ENCODE measurements at places on chromosomes 2 and 18.

DNA sequence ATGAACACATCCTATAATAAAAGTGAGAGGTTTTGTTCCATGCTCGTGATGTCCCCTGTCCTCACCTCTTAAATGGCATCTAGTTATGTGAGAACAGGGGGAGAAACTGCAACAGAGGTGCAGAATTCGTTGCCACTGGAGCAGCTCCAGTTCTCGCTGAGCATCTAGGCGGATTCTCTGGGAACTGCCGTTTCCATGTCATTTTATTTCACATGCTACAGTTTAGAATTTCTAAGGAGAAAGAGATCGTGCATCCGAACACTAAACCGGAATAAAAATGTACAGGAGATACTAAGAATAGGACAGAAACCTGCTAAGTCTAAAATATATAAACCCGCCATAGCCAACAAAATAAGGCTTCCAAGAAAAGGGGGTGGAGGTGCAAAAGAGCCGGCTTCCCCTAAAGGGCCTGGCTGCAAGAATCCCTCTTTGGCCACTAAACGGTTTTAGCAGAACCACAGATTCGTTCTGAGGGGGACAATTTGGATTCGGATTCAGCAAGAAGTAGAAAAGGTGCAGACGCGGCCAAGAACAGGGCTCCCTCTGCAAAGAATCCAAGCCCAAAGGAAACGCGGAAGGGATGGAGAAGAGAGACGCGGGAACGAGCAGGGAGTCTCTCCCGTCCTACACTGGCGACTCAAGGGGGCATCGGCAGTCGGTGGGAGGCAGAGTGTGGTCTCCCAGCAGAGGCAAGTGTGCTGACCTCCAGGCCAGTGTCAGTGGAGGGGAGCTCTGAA is 1.3 kb downstream of the TMEM163 start:
- DNase-seq, result no peak

DNA sequence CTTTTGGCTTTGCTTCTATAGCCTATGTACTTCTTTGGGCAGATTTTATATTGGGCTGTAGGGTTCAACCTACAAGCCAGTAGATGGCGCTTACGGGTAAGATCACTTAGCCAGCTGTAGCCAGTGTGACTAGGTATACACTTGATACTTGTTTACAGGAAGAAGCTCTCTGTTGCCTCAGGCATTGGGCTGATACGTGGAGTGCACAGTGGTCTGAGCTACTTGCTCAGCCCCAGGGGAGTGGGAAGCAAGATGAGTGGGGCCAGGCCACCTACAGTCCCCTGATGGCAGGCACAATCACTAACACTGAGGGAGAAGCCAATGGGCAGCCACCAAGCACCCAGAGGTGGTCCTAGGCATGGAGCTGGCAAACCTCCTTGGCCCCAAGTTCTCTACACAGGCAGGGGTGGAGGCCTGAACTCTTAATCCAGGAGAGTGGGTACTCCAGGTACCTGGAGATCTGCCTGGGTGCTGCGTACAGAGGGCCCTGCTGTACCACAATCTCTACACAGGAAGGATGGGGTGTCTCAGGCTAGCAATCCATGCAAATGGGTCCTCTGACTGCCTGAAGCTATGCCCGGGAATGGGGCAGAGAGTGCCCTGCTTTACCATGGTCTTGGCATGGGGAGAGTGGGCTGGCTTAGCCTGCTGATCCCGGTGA is 122.2 kb downstream of the NCOA1 start:
- DNase-seq, result no peak

GRCh38 chr2:201580486-201580885 is 62.8 kb downstream of the TMEM237 start:
- DNase-seq, result no peak

- no peak for DNase-seq
Measured at GRCh38 chr2:204389120-204389519, 156.2 kb upstream of the PARD3B start.

- DNase-seq, result no peak
Measured at GRCh38 chr18:1779587-1779986, 791.7 kb downstream of the METTL4 start.

GRCh38 chr18:12960395-12960794 is 12.6 kb downstream of the SEH1L start:
- DNase-seq, result no peak

DNA sequence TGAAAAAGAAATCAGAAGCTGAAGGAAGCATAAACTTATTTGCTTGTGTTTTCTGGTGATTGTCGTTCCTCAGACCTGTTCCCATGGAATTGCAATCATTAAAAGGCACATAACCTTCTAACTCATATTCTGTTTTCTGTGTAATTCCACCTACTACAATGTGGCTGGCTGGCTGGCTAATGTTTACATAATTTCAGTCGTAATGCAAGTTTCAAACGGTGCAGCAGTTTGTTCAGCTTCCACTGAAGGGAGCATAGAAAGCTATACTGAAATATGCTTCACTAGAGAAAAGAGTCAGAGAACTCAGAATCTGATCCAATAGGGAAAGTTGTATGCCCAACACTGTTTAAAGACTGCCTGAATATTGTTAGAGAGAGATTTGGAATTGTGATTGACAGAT is 27.1 kb upstream of the SCN7A start:
- no peak for DNase-seq

GRCh38 chr2:128304715-128305554 is 13.7 kb downstream of the HS6ST1 start:
- no peak for DNase-seq

DNA sequence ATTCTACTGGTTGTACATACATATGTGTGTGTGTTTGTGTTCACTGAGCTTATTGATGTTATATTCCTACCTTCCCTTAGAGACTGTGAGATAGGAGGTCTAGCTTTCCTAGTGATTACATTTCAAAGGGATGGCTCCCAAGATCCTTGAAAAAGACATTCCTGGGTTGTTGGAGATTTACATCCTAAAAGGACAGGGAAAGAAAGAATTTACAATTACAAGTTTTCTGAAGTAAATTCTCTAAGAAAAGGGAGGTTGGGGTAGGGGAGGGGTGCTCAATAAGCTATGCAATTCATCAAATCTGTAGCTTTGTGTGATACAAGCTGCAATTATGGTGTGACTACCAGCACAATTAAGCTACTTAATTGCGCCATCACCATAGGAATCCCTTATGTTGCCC is 284.3 kb downstream of the NUP35 start:
- DNase-seq, result no peak

- no peak for DNase-seq
Measured at GRCh38 chr2:217935235-217935879, 67.4 kb downstream of the TNS1 start.

- no peak for DNase-seq
Measured at GRCh38 chr2:110804915-110805314, 72.5 kb downstream of the ACOXL start.

DNA sequence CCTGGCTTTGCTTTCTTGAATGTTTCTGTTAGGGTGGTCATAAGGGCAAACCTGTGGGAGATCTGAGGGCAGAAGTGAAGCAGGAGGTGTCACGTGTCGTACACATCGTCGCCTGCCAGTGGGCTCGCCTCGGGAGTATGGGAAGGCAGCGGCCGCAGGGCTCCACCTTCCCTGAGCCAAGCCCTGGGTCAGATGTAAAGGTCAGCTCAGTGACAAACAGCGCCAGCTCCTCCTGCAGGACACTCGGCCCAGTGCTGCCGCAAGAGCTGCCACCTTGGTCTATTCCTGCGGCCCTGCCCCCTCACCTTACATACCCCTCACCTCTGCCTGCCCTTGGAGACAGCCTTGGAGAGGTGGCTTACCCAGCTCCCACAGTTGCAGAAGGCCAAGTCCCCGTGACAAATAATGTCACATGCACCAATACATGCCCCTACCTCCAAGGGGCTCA is 64.2 kb downstream of the PSMG2 start:
- no peak for DNase-seq

DNA sequence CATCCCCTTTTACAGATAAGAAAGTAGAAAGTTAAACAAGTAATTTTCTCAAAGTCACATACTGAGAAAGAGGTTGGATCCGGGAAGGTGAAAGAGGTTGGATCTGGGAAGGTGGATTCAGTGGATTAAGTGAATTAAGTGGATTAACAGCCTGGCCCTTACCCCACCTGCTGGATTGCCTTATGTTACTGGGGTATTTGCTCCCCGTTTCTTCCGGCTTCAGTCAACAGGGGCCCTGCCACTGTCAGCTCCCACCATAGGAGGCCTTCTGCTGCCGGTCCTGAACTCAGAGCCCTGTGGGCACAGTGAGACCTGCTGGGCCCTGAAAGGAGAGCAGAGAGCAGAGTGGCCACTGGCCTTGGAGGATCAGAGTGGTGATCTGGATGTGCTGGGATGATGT is 113.2 kb downstream of the VAPA start:
- no peak for DNase-seq

- no peak for DNase-seq
Measured at GRCh38 chr2:219477815-219478214, 20.9 kb upstream of the GMPPA start.

GRCh38 chr2:105188343-105188742 is 53.2 kb upstream of the GPR45 start:
- no peak for DNase-seq
